ENCODE measurements at places on chromosomes 2 and 18.

DNA sequence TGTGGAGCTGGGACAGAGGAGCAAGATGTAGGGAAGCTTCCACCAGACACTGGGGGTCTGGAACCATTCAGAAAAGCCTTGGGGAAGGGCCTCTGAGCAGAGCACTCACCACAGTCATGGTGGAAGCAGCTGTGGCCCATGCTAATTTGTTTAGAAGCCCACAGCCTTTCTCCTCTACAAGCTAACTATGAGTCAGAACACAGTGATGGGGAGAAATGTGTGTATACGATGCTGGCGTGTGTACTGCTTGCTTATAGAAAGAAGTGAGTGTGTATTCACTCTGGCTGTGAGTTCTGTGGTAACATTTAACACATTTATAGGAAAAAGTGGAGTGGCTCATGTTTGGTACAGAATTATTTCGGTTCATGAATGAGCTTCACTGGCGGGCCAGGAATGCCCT lies 157.0 kb upstream of the ACAA2 start:
- no peak for DNase-seq

DNA sequence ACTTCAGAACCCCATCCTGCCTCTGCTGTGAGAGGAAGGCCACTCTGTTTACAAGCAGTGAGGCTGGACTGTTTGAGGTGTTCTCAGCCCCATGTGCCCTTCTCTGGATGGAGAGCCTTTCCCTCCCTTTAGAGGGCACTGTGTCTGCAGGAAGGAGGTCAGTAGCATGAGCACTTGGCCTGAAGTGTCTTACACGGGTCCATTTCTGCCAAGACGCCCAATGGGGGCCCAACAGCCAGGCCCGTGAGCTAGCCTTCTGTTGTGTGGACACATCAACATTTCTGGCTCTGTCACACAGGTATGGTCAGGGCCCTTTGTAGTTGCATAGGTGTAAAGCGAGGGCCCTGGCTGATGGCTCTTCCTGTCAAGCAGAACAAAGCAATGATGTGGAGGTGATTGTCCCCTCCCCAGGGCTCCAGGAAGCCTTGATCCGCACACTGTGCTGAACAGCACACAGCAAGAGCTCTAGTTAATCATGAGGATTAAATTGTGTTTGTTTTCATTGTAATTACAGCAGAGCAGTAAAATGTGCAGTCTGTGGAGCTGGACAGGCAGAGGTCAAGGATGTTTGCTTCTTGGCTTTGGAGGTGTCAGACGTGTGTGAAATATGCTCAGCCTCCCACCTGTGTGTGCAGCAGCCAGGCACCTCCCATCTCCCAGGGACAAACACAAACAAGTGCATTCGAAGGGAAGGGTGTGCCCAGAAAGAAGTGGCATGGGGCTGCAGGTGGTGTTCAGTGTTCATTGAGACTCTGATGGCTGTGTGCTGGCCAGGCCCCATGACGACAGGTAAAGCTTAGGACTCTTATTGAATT lies 132.1 kb downstream of the SH3RF3 start:
- DNase-seq, result no peak

GRCh38 chr2:88448248-88448647 lies 4.2 kb downstream of the FOXI3 start:
- DNase-seq, result no peak

DNA sequence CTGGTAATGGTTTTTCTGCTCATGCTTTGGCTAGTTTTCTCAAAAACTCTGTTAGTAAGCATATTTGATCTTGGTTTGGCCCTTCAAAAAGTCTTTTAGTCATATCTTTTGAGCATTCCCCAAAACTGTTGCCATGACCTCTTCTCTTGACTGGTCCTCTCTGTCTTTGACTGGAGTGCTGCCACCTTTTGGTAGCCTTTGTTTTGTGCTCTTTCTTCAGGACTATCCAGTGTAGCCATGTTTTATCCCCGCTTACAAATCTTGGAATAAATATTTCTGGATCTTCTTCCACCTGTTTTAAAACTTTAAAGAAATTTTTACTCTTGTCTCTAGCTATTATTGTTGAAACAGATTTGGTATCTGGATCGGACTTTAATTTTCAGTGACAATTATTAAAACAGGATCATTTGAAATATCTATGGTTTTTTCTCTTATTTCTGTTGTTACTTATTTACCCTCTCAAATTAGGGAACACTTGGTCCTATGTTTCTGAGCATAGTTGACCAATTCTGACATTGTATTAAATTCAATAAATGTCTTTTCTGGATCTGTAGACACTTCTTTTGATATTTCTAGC lies 965 bp upstream of the ELOA2 start:
- no peak for DNase-seq

DNA sequence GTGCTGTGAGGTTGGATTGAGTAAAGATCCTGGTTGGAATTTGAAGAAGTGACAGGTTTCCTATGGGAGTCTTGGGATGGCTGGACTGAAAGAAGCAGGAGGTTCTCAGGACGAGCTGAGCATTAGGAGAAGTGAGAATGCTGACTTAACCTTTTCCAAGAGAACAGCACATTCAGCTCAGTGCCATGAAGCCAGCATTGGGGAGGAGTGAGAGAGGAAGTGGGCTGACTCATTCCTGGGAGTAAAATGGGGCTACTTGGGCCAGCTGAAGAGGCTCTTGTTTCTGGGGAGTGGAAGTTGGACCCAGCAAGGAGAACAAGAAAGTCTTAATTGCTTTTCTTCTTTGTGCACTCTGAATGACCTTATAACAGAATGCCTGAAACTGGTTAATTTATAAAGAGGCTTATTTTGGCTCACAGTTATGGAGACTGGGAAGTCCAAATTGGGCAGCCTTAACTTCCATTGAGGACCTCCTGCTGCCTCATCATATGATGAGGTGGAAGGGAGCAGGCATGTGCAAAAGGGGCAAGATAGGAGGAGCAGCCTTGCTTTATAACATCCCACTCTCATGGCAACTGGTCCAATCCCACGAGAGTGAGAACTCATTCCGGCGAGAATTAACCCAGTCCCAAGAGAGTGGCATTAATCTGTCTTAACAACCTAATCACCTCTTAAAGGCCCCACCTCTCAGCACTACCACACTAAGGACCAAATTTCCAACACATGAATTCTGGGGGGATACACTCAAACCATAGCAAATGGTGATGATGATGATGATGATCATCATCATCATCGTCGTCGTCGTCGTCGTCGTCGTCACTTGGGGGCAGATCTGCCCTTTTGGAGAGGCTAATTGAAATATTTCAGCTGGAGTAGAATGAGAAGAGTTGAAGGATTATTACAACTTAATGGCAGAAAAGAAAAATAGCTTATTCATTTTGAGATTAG lies 26.1 kb downstream of the DGUOK start:
- DNase-seq, result no peak

DNA sequence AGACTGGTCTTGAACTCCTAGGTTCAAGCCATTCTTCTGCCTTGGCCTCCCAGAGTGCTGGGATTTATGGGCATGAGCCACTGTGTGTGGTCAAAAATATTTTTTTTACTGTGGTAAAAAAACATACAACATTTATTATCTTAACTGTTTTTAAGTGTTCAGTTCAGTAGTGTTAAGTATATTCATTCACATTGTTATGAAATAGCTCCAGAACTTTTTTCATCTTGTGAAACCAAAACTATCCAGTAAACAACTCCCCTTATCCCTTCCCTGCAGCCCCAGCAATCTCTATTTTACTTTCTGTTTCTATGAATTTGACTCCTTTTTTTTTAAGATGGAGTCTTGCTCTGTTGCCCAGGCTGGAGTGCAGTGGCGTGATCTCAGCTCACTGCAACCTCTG lies 9.3 kb downstream of the RMC1 start:
- DNase-seq, result no peak

DNA sequence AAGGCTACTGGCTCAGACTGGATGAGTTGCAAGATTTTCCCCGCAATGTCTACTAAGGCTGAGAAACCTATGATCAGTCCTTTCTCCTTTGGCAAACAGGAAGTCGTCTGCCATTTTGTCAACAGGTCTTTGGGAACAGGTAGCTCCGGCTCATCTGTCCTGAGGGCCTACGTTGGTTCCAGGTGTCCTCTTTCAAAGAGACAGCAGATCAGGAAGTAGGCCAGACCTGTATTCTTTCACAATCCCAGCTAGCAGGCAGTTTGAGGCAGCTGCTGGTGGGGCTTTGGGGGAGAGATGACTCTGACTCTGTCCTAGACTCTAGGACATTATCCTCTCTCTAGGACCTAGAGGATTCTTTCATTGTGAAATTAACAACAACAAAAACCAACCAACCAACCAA lies 98.6 kb downstream of the ACTR2 start:
- DNase-seq, result no peak

- no peak for DNase-seq
Measured at GRCh38 chr18:24499814-24500213, 39.4 kb downstream of the HRH4 start.

DNA sequence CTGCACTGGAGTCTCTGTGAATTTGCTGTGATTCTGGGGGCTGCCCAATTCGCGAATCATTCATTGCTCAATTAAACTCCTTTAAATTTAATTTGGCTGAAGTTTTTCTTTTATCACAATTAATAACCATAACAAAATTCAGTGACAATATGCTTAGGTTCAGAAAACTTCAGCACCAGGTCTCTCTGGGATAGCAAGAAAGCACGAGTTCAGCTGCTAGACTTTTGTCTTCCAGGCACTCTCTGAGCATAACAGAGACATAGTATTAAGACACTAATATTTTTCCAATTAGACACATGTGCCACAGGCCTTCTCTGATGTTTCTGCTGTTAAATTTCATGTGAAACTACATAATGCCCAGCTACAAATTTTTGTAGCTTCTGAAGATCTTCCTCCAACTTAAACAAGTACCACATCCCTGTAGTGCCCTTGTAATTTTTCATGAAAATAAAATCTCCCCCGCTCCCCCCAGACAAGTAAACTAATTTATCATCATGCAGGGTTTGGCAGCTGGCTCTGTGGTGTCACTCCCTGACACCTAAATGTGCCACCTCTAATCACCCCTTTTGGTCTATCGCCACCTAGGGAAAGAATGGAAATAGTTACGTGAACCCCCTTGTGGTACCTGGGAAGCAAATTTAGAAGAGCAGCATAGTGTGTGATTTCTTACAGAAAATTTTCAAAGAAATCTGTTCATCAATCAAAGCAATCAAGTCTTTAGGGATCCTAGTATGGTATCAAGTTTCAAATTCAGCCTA lies 94.1 kb downstream of the CSRNP3 start:
- DNase-seq, result no peak

DNA sequence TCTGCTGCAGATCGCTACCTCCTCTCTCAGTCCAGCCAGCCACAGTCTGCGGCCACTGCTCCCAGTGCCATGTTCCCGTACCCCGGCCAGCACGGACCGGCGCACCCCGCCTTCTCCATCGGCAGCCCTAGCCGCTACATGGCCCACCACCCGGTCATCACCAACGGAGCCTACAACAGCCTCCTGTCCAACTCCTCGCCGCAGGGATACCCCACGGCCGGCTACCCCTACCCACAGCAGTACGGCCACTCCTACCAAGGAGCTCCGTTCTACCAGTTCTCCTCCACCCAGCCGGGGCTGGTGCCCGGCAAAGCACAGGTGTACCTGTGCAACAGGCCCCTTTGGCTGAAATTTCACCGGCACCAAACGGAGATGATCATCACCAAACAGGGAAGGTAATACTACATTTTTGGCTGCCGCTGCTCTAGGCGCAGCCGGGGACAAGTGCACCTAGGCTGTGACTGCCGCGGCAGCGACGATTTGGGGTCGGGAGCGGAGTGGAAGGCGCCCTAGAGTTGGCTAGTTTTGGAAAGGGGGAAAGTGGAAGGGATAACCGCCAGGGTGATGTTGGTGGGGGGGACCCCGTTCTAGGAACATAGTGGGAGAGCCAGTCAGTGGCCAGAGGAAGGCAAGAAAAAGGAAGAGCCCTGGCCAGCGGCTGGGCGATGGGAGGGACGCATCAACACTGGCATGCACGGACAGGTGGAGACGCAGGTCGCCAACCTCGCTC lies 776 bp downstream of the TBR1 start:
- no peak for DNase-seq

GRCh38 chr2:236176417-236176816 lies 8.2 kb upstream of the GBX2 start:
- DNase-seq, result no peak

GRCh38 chr2:66578687-66579106 lies 143.8 kb downstream of the MEIS1 start:
- no peak for DNase-seq

DNA sequence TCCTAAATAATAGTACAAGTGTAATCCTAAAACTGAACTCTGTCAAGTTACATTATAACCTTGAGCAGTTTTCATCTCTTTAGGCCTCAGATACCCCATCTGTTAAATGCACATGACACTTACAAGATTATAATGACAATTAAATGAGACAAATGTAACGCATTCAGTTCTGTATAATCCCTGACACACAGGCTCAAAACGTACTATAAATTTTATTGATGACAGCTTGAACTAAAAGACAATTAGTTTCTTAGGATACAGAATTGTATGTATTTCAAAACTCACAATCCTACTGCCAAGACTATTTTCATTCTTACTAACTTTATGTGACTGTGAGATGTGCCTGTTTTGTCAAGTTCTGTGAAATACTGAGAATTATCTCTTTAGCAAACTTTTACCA lies 56.2 kb downstream of the GFPT1 start:
- no peak for DNase-seq

DNA sequence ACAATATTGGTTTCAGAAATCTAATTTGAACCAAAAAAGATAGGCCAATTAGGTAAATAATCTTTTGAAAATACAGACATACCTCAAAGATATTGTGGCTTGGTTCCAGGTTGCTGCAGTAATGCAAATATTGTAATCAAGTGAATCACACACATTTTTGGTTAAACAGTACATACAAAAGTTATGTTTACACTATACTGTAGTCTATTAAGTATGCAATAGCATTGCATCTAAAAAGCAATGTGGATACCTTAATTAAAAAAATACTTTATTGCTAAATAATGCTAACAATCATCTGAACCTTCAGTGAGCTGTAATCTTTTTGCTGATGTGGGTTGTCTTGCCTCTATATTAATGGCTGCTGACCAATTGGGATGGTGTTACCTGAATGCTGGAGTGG lies 67.3 kb downstream of the KYNU start:
- no peak for DNase-seq

DNA sequence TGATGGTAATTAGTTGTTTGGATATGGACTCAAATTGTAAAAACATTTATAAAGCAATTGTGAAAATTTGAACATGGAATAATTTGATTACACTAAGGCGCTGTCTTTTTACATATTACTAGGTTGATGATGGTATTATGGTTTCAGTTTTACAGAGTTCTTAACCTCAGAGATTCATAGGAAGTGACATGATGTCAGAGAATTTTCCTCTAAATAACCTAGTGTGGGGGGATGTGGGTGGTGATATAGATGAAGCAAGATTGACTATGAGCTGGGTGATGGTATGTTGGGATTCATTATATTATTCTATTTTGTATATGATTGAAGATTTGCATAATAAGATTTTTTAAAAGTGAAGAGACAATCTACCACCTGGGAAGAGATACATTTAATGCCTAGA lies 45.9 kb upstream of the ATP5MC3 start:
- DNase-seq, result no peak

DNA sequence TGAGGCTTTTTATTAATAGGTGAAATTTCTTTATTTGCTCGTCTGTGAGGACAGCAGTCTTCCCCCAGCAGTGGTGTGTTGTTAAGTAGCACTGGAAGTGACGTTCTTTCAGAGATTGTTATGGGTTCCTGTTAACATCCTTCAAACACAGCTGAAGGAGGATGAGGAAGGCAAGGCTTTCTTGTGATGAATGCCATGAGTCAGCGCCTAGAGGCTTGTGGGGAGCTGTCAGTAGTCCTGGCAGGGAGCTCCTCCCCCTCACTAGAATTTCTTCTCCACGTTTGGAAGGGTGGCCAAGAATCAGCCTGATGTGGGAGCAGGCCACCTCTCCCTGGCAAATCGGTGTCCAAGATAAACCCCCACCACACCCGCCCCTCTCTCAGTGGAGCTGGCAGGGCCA lies 113.2 kb downstream of the ARHGEF4 start:
- no peak for DNase-seq

Measured in AG09319 (cell line).